Activated gamma-delta T cell treated with Interleukin-2 at 50 U/mL for 16 hours (primary cell): ENCODE measurements at places on chromosomes 3 and 15.
A peak's percentile ranks its signal among the peaks of the same experiment; 100 is the strongest.

GRCh38 chr3:56800130-56800831 is 1.5 kb downstream of the ARHGEF3 start:
- DNase-seq = peak; percentile 67

DNA sequence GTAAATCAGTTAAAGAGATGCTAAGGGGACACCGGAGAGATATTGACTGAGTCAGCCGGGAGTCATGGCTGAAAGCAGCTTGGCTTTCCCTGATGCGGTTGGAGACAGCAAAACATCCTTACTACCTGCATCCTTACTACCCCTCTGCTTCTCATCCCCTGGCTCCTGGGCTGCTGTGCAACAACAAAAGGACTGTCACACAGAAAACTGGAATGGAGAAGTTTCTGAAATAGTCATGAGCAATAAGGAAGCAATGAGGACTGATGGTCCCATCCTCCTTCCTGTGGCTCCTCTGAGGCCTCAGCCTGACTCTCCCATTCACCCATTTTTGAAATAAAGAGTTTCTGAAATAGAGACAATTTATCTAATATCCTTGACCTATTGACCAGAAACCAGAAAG is 1.1 kb downstream of the HCLS1 start:
- DNase-seq = no peak

DNA sequence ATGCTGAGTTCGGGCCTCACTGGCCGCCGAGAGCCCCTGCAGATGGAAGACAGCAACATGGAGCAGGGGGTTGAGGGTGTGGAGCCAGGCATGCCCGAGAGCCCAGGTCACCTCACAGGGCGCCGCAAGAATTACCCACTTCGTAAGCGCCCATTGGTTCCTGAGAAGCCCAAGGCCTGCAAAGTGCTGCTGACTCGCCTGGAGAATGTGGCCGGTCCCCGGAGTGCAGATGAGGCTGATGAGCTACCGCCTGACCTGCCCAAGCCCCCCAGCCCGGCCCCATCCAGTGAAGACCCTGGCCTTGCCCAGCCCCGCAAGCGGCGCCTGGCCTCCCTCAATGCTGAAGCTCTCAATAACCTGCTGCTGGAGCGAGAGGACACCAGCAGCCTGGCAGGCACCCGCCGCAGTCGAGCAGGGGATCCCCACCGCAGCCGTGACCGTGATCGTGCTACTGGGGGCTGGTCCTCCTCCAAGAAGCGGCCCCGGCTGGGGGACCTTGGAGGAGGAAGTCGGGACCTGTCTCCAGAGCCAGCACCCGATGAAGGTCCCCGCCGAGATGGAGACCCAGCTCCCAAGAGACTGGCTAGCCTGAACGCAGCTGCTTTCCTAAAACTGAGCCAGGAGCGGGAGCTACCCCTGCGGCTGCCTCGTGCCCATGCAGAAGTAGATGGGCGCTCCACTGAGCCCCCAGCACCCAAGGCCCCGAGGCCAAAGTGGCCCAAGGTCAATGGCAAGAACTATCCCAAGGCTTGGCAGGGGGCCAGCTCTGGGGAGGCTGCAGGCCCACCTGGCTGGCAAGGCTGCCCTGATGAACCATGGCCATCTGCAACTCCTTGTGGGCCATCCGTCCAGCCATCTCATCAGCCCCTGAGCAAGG is 12.1 kb upstream of the CHST14 start:
- DNase-seq = no peak

DNA sequence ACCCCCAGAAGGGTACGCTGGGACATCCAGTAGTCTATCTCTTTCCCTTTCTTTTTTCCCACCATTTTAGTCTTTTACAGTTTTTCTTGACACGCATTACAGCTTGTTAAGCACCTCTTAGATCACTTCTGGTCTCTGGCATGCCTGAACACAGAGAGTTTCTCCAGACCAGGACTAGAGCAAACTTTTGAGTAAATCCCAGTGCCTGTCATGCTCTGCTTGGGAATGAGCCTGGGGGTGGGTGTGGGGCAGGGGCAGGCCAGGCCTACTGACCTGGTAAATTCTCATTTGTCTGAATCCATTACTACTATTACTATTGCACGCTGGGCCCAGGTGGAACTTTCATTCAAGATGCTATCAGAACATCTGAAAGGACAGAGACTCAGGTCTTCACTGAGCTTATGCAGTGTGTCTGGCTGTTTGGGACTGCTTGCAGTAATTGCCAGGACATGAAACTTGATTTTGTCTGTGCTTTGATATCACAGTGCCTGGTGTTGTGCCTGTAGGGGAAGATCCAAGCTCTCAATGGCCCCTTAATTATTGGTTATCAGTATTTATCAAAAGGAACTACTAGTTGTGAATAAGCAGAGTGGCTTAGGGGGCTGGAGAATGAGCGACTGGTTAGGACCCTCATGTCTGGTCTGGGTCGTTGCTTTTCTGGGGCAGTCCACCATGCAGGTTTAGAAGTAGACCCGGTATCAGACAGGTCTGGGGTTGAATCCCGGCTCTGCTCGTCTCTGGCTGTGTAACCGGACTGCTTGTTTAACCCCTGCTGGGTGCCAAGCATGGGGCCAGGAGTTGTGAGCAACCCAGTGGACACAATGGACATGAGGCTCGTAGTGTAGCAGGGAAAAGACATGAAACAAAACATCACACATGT is 196.1 kb upstream of the TLE3 start:
- no peak for DNase-seq

DNA sequence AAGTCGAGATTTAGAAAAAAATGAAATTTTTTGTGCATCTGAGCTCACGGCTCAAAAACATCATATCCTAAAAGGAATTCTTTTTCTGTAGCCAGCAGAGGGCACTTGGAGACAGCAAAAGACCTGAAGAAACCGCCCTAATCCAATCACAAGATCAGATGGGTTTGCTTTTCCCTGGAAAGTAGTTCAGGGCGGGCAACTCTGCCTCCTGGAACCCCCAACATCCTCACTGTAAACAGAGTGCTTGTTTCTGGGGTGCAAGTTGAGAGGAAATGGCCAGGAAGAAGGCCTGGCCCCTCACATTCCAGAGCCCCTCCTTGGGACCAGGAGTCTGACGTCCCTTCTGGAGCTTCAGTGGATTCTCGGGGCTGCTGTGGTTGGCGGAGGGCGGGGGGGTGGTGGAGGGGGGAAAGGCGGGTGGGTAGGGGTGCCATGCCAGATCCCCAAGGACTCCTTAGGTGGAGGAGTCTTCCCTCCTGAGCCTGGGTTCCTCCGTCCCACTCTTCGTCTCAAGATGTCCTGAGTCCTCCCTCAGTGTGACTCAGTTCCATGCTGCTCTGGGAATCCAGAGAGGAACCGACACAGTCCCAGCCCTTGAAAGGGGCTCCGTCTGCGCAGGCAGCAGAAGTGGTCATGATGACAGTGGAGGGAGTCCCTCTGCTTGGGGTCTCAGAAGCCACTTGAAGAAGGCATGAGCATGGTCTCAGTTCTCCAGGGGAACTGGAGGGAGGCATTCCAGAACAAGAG is 35.9 kb downstream of the CCK start:
- DNase-seq = no peak

DNA sequence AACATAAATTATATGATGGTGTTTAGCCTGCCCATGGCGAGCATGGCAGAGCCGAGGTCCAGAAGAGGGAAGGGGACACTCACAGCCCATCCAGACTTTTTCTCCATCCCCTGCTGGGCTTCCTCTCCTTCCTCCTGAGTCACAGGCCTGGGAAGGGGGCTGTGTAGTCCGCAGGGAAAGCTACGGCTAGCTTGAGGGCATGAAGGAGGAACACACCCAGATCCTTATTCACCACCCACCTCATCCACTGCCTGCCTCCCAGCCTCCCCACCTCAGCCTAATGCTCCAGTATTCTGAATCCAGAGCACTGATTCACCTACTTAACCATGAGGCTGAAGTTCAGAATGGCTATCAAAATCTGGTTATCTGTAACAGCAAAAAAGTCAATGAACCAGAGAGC is 97.8 kb downstream of the OXNAD1 start:
- DNase-seq = no peak

DNA sequence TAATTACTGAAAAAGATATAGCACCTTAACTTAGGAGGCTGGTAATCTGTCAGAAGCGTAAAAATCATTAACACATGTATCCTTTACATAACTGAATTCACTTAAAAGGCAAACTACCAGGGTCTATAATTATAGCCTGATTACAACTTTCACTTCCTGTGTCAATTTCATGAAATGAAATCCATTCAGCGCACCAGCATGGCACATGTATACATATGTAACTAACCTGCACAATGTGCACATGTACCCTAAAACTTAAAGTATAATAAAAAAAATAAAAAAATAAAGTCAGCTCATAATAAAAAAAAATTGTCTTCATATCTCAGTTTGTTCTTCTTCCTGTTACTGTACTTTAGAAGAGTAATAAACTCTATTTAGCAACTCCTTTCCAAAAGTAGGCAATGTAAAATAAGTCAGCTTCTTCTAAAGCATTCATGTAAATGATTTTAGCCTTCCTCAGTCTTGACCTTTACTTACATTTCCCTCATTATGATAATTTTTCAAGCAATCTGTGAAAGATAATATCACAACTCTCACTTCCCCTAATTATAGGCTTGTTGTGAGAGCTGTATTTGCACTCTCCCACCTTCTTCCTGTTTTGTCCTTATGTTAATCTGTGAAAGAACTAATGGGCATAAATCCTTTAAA is 50.1 kb downstream of the KBTBD8 start:
- no peak for DNase-seq

GRCh38 chr3:58411851-58412830 is 21.5 kb downstream of the PDHB start:
- DNase-seq = no peak

GRCh38 chr3:114453361-114453780 is 159.5 kb downstream of the TIGIT start:
- DNase-seq = no peak

GRCh38 chr15:73748730-73749129 is 4.4 kb downstream of the INSYN1 start:
- no peak for DNase-seq
